Naive B cell (primary cell): ENCODE measurements at places on chromosomes 3 and 15. TPM values are rescaled to one million over a fixed set of nuclear protein-coding genes. Genes with fewer than 3 reads are reported as not detected.

DNA sequence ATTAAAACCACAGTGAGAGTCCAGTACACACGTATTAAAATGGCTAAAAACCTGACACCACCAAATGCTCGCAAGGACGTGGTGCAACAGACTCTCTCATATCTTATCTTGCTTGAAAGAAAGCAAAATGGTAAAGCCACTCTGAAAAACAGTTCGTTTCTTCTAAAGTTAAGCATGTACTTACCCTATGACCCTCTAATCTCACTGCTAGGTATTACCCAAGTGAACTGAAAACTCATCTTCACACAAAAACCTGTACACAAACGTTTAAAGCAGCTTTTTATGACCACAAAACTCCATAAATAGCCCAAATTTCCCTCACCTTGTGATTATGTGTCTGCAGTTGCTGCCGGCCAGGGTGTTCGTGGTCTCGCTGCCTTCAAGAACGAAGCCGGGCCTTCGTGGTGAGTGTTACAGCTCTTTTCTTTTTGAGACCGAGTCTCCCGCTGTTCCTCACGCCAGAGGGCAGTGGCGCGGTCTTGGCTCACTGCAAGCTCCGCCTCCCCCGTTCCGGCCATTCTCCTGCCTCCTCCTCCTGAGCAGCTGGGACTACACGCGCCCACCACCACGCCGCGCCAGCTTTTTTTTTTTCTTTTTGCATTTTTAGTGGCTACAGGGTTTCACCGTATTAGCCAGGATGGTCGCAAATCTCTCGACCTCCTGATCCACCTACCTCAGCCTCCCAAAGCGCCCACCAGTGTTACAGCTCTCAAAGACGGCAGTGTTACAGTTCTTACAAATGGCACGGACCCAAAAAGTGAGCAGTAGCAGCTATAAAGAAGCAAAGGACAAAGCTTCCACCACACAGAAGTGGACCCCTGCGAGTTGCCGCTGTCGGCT, 165.4 kb downstream of the TJP1 start:
- H3K36me3 ChIP-seq: no peaks in the 10 kb centered on the region
- H3K27me3 ChIP-seq: no peaks in the 10 kb centered on the region
- H3K4me1 ChIP-seq: no peaks in the 10 kb centered on the region
- no peak for DNase-seq
- no peak overlapping the region for H3K4me3 ChIP-seq

GRCh38 chr3:39531665-39532064, 64.2 kb downstream of the MOBP start:
- H3K4me3 ChIP-seq: no peak overlapping the region
- peaks cover 25% of the 10 kb centered on the region for H3K27me3 ChIP-seq
- H3K36me3 ChIP-seq: no peaks in the 10 kb centered on the region
- no peaks in the 10 kb centered on the region for H3K4me1 ChIP-seq

GRCh38 chr3:154791611-154792010, 288.5 kb upstream of the MME start:
- H3K27ac ChIP-seq: no peak overlapping the region
- no peak overlapping the region for H3K4me3 ChIP-seq
- no peaks in the 10 kb centered on the region for H3K36me3 ChIP-seq
- H3K27me3 ChIP-seq: no peaks in the 10 kb centered on the region
- H3K4me1 ChIP-seq: peaks cover 6% of the 10 kb centered on the region

DNA sequence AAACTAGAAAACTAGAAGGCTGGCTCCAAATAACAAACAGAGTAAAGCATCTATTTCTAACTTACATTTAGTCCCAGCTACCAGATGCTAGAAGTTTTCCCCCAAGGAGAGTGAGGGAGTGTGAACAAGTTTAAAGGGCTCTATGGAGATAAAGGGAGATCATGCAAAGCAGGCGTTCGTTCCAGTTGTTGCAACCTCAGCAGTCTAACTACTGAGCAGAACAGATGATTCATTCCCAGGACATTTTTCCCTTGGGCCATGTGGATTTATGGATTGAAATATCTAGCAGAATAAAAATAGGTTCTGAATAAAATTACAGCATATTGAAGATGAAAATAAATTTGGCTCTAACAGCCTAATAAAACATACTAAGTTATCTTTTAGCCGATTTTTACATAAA, 154.8 kb upstream of the TTC14 start:
- no peaks in the 10 kb centered on the region for H3K4me1 ChIP-seq
- H3K27ac ChIP-seq: no peak overlapping the region
- no peak overlapping the region for H3K4me3 ChIP-seq
- no peaks in the 10 kb centered on the region for H3K36me3 ChIP-seq
- no peak for DNase-seq

DNA sequence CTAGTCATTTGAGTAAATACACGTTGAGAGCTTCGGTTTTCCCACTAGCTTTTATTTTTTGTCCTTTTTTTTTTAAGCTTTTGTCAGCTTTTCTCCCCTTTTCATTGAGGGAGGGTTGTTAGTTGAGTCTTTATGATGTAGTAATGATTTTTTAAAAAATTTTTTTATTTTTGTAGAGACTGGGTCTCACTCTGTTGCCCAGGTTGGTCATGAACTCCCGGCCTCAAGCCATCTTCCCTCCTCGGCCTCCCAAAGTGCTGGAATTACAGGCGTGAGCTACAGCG, 688 bp downstream of the ZSCAN2 start:
- no peaks in the 10 kb centered on the region for H3K27me3 ChIP-seq
- no peaks in the 10 kb centered on the region for H3K36me3 ChIP-seq
- no peak for DNase-seq

GRCh38 chr15:99503411-99503810, 62.4 kb upstream of the MEF2A start:
- no peak overlapping the region for H3K27ac ChIP-seq
- H3K27me3 ChIP-seq: no peaks in the 10 kb centered on the region

DNA sequence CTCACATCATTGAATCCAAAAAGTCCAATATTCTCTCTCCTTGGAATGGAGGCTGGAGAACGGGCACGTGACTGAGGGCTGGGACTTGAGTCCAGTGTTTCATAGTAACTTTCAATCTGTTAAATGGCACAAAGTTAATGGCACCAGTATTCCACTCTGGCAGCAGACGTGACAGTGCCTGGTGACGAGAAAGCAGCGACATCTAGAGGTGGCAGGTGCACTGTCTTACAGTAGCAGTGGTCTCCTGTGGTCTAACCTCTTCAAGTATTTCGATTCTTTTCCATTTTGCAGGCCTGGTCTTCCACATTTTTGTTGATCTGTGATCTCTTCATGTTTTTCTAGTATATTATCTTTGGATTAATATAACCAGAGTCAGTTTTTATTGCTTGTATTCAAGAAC, 107.1 kb downstream of the OXSM start:
- H3K4me3 ChIP-seq: no peak overlapping the region
- H3K27me3 ChIP-seq: no peaks in the 10 kb centered on the region
- no peaks in the 10 kb centered on the region for H3K4me1 ChIP-seq
- no peak overlapping the region for H3K27ac ChIP-seq
- no peak for DNase-seq
- no peaks in the 10 kb centered on the region for H3K36me3 ChIP-seq

GRCh38 chr3:18442756-18443664, 17.9 kb upstream of the SATB1 start:
- H3K27ac ChIP-seq: peak overlapping the region; percentile 97
- no peaks in the 10 kb centered on the region for H3K27me3 ChIP-seq
- peaks cover 73% of the 10 kb centered on the region for H3K4me1 ChIP-seq

- H3K36me3 ChIP-seq: peaks cover 27% of the 10 kb centered on the region
- DNase-seq: no peak
- H3K27ac ChIP-seq: no peak overlapping the region
- peaks cover 22% of the 10 kb centered on the region for H3K27me3 ChIP-seq
These were observed 66.1 kb upstream of the DLG1 start for GRCh38 chr3:197364410-197365071.

DNA sequence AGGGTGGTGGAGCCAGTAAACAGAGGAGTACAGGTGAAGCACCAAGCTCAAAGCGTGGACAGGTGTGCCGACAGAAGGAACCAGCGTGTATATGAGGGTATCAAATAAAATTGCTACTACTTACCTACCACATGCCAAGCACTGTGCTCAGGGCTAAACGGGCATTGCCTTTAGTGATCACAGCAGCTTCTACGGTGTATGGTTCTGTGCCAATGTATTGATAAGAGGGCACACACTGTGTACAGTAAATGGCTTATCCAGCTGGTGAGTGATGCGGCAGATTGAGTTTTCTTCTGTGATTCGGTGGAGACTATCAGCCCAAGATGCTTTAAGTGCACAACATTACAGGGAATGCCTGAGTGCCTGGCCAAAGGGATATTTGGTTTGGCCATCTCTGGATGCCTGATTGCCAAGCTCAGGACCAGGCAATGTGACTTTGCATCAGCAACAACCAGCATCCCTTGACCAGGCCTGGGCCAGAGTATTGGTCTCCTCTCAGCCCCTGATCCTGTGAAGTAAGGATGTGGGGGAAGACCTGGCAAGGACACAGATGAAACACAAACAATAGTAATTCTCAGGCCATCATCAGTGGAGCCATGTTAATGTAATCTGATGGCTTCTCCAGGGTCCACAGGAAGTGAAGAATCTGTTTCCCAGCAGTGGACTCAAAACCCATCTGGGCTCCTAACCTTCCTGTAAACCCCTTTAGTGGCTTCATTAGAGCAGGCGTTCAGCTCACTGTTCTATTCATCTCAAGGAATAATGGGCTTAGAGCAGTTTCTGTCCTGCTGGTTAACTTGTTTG, 14.1 kb downstream of the STARD5 start:
- H3K27me3 ChIP-seq: no peaks in the 10 kb centered on the region
- peaks cover 46% of the 10 kb centered on the region for H3K4me1 ChIP-seq
- no peak overlapping the region for H3K4me3 ChIP-seq
- H3K27ac ChIP-seq: peak overlapping the region; percentile 99
- no peak for DNase-seq

DNA sequence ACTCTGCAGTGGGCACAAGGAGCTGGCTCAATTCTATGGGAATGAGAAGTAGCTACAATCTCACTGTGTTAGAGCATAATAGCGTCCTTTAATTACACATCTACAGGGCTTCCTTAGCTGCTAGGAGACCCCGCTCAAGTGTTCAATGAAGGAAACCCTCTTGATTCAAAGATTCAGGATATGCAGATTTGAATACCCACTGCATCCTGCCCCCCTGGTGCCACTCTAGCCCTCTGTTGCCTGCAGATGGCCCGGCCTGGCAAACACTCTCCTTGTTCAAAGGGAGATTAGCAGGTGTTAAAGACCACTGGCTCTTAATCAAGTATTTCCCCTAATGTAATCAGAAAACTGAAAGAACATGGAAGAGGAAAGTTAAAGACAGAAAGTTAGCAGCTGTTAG, 356.6 kb downstream of the VGLL3 start:
- no peak overlapping the region for H3K27ac ChIP-seq
- H3K4me3 ChIP-seq: no peak overlapping the region
- DNase-seq: no peak
- no peaks in the 10 kb centered on the region for H3K4me1 ChIP-seq
- H3K27me3 ChIP-seq: no peaks in the 10 kb centered on the region

- peaks cover 4% of the 10 kb centered on the region for H3K4me1 ChIP-seq
- no peaks in the 10 kb centered on the region for H3K36me3 ChIP-seq
- no peak overlapping the region for H3K27ac ChIP-seq
- DNase-seq: no peak
- H3K27me3 ChIP-seq: peaks cover 12% of the 10 kb centered on the region
- no peak overlapping the region for H3K4me3 ChIP-seq
These were observed 115.2 kb downstream of the ASB7 start for GRCh38 chr15:100717596-100717995.

DNA sequence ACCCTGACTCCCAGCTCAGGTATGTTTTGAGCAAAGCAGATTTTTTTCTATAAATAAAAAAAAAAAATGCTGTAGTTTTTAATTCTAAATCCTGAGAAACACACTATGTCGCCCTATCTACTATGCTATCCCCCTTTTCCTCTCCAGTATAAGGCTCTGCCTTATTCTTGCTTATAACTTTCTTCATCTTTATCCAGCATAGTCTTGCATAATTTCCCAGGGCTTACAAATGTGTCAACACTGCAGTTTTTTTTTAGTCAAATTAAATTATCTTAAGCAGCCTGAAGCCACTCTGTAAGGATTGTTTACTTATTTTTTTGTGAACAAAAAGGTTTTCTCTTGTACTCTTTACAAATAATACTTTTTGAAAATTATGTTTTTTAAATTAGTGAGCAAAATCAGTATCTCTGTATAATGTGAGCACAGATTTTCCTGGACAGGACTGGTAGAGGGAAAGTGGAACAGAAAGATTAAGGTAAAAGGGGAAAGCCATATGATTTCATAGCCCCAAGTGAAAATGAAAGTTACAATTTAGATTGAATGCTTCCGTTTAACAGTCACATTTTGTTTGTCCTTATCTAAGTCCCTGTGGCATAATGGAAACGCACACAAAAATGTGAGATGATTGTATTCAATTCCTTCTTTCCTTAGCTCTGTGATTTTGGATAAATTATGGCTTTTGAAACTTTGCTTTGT, 5.6 kb upstream of the PYDC2 start:
- peaks cover 21% of the 10 kb centered on the region for H3K27me3 ChIP-seq
- no peak for DNase-seq
- H3K4me1 ChIP-seq: no peaks in the 10 kb centered on the region

DNA sequence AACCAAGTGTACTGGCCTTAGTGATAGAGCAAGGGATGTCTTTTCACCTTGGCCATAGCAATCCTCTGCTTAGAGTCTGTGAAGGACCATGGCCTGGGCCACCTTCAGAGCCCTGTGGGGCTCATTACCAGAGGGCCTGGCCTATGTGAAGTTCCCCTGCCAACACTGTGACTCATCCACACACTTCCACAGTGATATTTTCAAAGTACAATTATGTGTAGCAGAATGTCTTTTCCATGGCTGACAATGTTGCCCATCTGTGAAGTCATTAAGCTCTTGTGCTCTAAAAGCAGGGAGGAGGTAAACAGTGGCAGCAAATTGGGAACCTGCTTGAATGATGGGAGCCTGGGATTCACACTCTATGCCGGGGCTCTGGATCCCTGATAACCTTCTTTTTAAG, 12.2 kb upstream of the CACNA1D start:
- no peak overlapping the region for H3K27ac ChIP-seq
- H3K4me1 ChIP-seq: no peaks in the 10 kb centered on the region
- no peaks in the 10 kb centered on the region for H3K36me3 ChIP-seq
- no peak for DNase-seq
- no peak overlapping the region for H3K4me3 ChIP-seq

- no peaks in the 10 kb centered on the region for H3K27me3 ChIP-seq
- H3K36me3 ChIP-seq: peaks cover 33% of the 10 kb centered on the region
- H3K27ac ChIP-seq: peak overlapping the region; percentile 100
- DNase-seq: no peak
- peaks cover 61% of the 10 kb centered on the region for H3K4me1 ChIP-seq
- peak overlapping the region; percentile 97 for H3K4me3 ChIP-seq
These were observed 1.0 kb downstream of the NGRN start for GRCh38 chr15:90266485-90266884.

GRCh38 chr3:154782151-154782550, 298.0 kb upstream of the MME start:
- no peak for DNase-seq
- no peak overlapping the region for H3K4me3 ChIP-seq
- no peak overlapping the region for H3K27ac ChIP-seq
- no peaks in the 10 kb centered on the region for H3K36me3 ChIP-seq
- no peaks in the 10 kb centered on the region for H3K27me3 ChIP-seq

- no peaks in the 10 kb centered on the region for H3K36me3 ChIP-seq
- no peaks in the 10 kb centered on the region for H3K27me3 ChIP-seq
These were observed 116.2 kb upstream of the SLCO3A1 start for GRCh38 chr15:91737151-91737818.

Gene ANKUB1
- polyA plus RNA-seq: 0.71 TPM

Gene LMAN1L
- not detected for polyA plus RNA-seq

Gene MASP1
- not detected for polyA plus RNA-seq

Gene DTX3L
- 10.9 TPM for polyA plus RNA-seq

Gene IL17RB
- polyA plus RNA-seq: 0.45 TPM

Gene ARRDC4
- polyA plus RNA-seq: 16.4 TPM

Gene NEK11
- 0.89 TPM for polyA plus RNA-seq

Gene CDHR4
- not detected for polyA plus RNA-seq

Gene SLC22A13
- polyA plus RNA-seq: not detected

Gene LRRC31
- polyA plus RNA-seq: not detected
